Activated CD4-positive, CD25-positive, alpha-beta regulatory T cell (primary cell): ENCODE measurements at places on chromosomes 3 and 15.
A peak's percentile ranks its signal among the peaks of the same experiment; 100 is the strongest.

DNA sequence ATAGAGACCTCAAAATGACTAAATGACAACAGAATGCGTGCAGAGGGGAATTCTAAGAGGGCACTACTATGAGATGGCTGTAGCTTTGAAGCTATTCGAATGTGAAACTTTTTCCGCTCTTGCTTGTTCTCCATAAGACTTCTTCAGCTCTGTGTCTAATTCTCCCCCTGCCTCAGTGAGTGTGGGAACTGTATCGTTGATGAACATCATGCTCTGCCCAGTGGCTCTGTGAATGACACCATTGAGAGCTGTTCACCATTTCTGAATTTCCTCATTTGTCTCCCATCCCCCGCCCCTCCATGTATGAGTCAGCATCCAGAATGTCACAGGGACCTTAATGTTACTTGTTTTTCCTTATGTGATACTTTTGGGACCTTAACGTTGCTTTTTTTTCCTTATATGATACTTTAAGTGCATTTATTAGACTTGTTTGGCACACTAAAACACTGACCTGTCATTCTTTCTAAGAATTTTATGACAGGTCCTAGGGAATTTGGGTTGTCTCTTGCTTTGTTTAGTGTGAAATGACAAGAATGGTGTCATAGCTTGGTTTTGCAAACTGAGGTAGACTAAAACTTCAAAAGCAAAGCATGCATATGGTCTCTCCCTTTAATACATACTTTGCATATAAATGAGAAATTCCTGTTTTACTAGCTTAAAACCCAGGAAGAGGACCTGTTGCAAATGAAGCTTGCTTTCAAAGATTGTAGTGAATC is 99.6 kb downstream of the FNDC3B start:
- DNase-seq: no peak

- no peak for DNase-seq
These were observed 317.4 kb downstream of the DIPK2A start for GRCh38 chr3:144289057-144289456.

- DNase-seq: no peak
These were observed 267.9 kb downstream of the RPLP1 start for GRCh38 chr15:69720536-69720935.

GRCh38 chr15:42547918-42548248 is 710 bp downstream of the LRRC57 start:
- DNase-seq: no peak

DNA sequence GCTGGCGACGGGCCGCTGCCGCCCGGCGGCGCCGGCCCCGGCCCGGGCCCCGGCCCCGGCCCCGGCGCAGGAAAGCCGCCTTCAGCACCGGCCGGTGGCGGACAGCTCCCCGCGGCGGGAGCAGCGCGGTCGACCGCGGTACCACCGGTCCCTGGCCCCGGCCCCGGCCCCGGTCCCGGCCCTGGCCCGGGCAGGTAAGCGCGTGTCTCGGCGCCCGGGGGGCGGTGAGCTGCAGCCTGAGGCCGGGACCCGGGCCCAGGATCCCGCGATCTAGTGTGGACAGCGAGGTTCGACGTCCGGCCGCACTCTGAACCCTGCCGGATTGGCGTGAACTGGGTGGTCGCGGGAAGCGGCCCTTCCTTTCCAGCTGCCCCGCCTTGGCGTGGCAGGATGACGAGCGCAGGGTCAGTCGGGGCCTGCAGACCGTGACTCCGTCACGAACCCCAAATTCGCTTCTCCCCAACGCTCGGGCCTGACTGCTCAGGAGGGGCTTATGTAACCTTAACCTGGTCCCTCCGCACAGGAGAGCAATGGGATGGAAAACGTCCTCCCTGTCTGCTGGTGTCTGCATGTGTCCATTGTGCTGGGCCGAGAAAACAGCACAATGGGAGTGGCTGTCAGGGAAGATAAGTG is 472 bp downstream of the BSN start:
- DNase-seq: peak; percentile 27

DNA sequence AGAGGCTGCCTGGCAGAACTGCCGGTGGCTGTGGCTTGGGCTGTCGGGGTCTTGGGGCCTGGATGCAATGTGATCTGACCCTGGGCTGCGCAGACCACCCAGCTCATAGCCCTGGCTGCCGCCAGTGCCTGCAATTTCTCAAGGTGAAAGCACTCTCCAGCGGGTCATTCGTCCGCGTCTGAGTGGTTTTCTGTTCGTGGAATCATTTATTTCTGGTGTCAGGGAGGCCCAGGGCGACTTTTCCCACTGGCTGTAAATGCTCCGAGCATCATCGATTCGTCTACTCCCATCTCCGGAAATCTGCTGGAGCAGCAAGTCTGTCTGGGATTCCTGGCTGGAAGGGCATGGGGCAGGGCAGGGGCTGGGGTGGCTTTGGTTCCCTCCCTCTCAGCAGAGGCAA is 40.6 kb upstream of the ADPGK start:
- DNase-seq: no peak

GRCh38 chr3:39191773-39192172 is 622 bp downstream of the XIRP1 start:
- DNase-seq: no peak

DNA sequence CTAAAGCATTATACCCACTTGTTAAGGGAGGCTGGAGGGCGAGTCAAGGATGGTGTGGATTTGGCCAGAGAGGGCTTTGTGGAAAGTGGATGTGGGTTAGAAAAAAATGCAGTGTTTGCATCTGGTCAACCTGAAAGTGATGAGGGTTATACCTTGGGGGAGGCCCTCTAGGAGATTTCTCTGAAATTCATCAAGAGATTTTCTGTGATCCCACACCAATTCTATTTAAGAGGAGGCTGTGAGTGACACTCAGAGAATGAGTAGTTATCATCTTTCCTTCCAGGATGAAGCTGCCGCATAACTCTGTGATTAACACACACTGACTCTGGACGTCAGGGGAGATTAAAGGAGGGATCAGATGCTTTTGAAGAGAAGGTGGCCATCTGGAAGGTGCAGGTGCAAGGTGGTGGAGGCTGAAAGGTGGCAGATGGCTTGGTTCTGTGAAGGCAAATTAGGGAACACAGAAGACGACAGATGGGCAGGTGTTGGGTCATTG is 54.8 kb downstream of the ANAPC13 start:
- no peak for DNase-seq

- DNase-seq: no peak
These were observed 161.9 kb downstream of the FNDC3B start for GRCh38 chr3:172201136-172201869.

- peak; percentile 4 for DNase-seq
These were observed 757.0 kb upstream of the NECTIN3 start for GRCh38 chr3:110314512-110315114.

- DNase-seq: no peak
These were observed 263.9 kb upstream of the TGFBR2 start for GRCh38 chr3:30342318-30343060.

DNA sequence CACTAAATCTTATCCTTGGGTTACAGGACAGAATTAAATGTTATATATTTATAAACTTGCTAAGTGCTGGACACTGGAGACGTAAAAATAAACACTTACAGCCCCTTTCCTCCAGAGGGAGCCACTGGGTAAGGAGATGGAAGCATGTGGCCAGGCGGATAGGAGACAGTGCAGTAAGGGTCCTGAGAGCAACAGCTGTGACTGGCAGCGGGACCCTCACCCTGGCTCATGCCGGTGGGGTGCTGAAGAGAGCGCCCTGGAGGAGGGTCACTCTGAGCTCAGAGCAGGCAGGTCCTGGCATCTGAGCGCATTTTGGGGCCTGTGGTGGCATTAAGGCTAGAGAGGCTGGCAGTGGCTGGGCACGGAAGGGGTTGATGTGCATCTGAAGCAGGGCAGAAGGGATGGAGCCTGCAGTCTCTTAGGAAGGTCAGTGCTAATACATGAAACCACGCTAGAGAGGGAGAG is 16.0 kb downstream of the SEC61A1 start:
- no peak for DNase-seq

- DNase-seq: no peak
These were observed 119.0 kb upstream of the CBLB start for GRCh38 chr3:105987809-105988208.

GRCh38 chr3:64595253-64595694 is 92.5 kb downstream of the ADAMTS9 start:
- DNase-seq: no peak

DNA sequence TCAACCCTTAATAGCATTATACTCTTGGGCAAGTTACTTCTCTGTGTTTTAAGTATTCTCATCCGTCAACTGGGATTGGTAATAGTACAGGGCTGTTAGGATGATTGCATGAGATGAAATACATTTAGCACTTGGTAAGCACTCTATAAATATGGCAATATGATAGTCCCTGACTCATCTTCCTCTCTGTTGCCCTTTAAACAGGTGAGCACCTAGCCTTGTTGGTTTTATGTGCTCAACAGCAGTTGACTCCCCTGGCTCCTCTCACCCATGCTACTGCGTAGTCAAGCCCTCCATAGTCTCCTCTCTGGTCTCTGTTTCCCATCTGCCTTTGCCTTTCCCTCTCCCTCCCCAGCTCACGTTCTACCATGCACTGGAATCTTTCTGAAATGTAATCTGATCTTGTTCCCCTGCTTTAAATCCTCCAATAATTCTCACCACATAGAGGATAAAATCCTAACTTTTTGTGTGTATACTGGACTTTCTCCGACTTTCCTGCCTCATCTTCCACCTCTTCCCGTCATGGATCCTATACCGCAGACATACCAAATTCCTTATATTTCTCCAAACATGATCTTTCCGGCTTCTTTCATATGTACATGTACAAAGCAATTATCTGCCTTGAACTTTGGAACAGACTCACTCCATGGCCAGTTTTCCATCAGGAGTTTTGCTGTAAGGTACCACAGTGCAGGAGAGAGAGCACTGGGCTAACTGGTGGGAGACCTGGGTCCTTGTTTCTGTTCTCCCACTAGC is 42.3 kb downstream of the FSD2 start:
- DNase-seq: no peak

DNA sequence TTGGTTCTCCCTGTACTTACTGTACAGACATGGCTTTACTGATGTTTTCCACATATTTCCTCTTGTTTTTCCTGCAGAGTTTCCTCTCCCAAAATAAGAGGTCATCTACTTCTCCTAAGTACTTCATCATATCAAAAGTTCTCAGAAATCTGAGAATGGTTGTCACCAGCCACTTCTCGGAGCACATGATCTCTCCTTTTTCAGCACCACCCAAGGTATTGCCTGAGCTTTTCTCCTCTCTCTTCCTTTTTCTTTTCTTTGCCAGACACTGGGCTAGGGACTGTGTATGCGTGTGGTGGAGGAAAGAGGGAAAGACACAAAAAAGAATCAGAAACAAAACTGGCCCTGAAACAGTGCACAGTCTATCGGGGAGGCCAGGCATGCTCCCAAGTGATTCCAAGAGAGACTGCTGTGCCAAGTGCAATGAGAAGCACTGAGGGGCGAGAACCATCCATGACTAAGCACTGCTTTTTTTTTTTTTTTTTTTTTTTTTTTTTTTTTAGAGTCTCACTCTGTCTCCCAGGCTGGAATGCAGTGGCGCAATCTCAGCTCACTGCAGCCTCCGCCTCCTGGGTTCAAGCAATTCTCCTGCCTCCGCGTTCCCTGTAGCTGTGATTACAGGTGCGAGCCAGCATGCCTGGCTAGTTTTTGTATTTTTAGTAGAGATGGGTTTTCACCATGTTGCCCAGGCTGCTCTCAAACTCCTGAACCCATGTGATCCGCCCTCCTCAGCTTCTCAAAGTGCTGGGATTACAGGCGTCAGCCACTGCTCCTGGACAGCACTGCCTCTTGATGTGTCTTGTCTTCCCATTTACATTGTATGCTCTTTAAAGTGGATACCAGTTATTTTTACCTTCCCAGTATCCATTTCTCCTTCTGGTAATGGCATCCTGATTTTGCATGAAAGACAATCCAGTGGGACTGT is 194.0 kb upstream of the FEZF2 start:
- DNase-seq: no peak

DNA sequence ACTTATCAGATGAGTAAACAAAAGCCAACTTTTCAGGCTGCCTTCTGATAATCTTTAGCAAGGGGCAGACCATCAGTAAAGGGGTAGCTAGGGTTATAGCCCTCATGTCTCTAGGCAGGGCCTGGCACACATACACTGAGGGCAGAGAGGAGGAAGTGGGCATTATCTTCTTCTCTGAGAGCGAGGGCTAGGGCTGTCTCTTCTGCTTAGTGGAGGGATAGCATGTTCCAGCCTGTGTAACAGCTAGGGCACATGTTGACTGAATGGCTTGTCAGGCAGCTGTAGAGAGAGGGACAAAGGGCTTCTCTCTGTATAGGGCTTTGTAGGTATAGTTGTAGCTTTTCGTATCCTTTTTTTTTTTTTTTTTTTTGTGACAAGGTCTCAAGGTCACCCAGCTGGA is 17.8 kb downstream of the CRTC3 start:
- no peak for DNase-seq

DNA sequence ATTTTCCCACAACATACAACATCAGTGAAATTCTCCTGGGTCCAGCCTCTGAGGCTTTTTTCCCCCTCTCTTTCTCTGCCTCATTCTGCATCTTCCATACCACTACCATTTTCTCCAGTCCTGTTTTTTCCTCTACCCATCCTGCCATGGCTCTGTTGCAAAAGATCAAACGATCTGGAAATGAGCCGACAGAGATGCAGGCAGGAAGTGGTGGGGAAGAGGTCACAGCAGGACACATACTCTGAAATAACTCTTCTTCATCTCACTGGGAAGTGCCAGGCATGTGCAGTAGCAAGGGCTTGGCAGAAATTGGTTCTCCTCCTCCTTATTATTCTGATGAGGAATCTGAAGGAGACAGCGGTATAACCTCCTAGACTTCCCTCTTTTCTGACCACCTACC is 114.3 kb downstream of the CORO2B start:
- no peak for DNase-seq

- DNase-seq: no peak
These were observed 66.7 kb downstream of the PLD1 start for GRCh38 chr3:171743327-171744157.

- DNase-seq: no peak
These were observed 671.3 kb downstream of the NSUN3 start for GRCh38 chr3:94734206-94734605.

DNA sequence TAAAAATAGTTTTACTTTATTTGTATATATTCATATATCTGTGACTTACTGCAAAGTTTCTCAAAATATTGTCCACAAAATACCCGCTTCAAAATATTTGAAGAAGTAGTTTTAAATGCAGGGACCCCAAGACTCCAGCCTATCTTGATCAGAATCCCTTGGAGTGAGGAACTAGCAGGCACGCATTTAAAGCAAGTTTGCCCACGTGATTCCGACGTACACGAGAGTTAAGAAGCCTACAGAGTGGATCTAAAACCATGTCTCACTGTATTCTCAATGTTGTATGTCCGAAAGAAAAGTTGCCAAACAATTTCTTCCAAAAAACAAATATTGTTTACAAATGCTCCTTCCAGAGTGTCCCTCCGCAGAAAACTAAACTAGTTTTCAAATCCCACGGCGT is 1.7 kb downstream of the GABRB3 start:
- no peak for DNase-seq
